Stimulated activated CD8-positive, alpha-beta memory T cell treated with anti-CD3 and anti-CD28 coated beads, Interleukin-7, amount 100 ng/mL, for 4 hours (primary cell): ENCODE measurements at places on chromosomes 5 and 9.

- no peak for DNase-seq
Measured at GRCh38 chr5:143412661-143413342, 9.3 kb upstream of the NR3C1 start.

DNA sequence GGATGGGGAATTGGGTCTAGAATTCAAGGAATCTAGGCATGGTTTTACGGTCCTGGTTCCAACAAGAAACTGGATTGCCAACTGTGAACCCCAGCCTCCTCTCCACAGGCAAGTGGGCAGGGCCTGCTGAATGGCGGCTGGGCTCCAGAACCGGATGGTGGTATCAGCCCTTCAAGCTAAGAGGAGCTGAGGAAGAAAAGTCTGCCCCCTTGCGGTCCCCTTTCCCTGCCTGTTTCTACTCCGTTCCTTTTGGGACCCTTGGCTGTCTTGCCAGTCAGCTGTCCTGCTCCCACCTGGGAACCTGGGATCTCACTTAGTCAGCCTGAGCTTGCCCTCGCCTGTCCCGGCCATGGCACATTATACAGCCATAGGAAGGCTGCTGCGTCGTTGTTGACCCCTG lies 234.4 kb upstream of the DAPK1 start:
- DNase-seq: no peak

GRCh38 chr9:12694013-12694412 lies 828 bp downstream of the TYRP1 start:
- no peak for DNase-seq

GRCh38 chr5:37615184-37615583 lies 224.7 kb downstream of the GDNF start:
- DNase-seq: no peak

DNA sequence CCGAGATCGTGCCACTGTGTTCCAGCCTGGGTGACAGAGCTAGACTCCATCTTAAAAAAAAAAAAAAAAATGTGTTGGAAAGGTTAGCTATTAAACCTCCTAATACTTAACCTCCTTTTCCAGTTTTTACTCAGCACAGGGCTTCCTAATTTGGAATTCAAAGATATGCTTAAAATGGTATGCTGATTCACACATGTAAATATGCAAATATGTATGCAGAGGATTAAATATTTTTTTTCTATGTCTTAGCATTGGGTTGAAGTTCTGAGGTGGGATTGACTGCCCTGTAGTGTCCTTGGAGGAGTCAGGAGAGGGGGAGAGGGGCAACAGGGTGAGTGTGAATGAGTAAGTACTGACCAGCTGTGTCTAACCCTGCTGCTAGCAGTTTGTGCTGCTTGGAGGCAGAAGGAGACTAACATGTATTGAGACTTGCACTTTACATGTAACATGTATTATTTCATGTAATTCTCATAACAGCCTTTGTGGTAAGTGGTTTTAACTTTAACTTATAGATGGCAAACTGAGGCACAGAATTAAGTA lies 63.2 kb downstream of the SLC44A1 start:
- DNase-seq: no peak

DNA sequence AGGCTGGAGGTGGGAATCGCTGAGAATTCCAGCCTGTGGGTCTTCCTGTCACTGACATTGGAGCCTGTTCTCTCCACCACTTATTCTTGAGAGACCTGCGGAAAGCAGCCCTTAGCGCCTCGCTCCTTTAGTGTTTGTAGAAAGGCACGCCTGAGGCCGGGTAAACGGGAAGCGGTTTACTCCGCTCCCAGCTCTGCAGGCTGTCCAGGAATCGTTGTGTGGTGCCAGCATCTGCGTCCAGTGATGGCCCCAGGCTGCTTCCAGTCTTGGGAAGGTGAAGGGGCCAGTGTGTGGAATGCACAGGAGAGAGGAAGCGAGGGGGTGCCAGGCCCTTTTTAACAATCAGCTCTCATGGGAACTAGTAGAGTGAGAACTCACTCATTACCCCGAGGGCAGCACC lies 44.6 kb upstream of the FCN2 start:
- DNase-seq: no peak

- DNase-seq: no peak
Measured at GRCh38 chr5:60671899-60672692, 27.9 kb downstream of the DEPDC1B start.

GRCh38 chr9:69027355-69028097 lies 8.0 kb upstream of the FXN start:
- DNase-seq: peak; percentile 11
